GM12891 (cell line): ENCODE measurements at places on chromosomes 12 and 14.

- DNase-seq, result no peak
These were observed 22.7 kb downstream of the YY1 start for GRCh38 chr14:100261621-100262020.

DNA sequence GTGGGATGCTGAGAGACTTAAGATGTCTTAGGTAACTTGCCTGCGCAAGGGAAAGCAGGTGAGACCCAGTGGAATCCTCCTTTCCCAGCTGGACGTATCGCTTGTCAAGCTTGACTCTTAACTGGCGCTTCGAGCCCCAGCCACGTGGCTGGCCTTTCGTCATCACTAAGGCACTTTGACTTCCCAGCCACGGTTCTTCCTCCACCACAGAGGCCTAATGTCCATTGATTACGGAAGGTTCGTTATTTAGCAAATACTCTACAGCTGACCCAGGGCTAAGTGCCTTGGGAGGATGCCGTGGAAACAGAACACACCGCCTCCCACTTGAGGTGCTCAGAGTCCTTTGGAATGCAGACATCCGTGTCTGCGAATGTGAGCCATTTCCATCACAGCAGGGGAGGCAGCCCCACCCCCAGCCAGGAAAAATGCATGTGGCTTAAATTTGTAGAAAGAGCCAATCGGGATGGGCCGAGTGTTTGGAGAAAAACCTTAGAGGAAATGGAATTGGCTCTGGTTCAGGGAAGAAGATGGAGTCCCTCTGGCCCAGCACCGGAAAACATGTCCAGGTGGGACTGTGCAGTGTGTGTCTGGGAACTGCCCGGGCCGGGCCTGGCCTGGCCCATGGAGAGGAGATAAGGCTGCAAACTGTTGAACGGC lies 115.7 kb downstream of the PLXNC1 start:
- DNase-seq, result no peak

- peak; percentile 19 for DNase-seq
These were observed 70.2 kb upstream of the TCL1A start for GRCh38 chr14:95784137-95784536.

GRCh38 chr14:36988989-36989388 lies 183.4 kb downstream of the SLC25A21 start:
- DNase-seq, result no peak

- no peak for DNase-seq
These were observed 98.8 kb downstream of the EXOC5 start for GRCh38 chr14:57169901-57170300.

- DNase-seq, result no peak
These were observed 577.0 kb upstream of the TBX3 start for GRCh38 chr12:115260762-115261675.

DNA sequence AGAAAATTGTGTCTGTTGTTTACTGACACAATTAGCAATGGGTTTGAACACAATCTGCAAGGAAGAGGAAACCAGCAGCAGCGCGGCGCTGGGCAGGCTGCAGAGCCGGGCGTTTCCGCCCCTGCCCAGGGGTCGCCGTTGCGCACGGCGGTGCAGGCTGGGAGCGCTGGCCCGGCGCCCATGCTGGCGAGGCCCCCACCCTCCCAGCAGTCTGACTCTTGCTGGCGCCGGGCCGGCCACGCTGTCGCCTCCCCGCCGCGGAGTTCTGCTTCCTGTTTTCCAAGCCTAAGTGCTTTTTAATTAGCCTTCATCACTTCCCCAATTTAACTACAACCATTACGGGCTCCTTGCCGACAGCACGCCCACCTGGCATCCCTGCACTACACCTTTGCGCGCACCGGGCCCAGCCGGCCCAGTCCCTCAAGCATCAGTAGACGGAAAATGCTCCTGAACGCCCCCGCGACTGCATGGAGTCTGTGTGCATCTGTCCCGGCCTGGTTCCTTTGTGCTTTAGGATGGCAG lies 212.1 kb downstream of the GXYLT1 start:
- peak; percentile 18 for DNase-seq

- DNase-seq, result peak; percentile 43
These were observed 505 bp upstream of the HEBP1 start for GRCh38 chr12:13000616-13000924.

DNA sequence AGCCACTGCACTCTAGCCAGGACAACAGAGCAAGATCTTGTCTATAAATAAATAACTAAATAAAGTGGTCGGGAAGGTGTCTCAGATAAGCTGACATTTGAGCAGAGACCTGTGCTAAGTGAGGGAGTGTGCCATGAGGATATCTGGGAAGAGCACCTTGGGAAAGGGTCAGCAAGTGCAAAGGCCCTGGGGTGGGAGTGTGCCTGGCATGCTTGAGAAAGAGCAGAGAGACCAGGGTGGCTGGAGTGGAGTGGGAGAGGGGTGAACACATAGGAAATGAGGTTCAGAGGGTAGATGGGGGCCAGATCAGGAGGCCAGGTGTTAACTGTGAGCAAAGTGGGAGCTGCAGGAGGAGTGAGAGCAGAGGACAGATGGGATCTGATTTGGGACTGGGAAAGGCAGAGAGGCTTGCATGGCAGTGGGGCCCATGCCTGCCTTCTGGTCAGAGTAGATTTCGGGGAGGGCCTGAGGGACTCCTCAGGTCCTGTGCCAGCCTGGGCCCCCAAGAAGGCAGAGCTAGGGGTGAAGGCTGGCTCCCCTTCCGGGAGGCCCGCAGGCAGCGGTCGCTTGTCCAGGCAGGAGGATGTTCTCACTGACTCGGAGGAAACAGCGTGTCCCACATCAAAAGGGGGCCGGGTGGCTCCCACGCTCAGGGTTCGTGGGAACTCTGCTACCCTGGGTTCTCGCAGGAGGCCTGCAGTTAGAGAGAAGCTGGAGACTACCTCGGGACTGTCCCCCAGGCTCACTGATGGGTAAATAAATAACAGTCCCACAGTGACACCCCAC lies 32.6 kb downstream of the DTX1 start:
- DNase-seq, result peak; percentile 51

DNA sequence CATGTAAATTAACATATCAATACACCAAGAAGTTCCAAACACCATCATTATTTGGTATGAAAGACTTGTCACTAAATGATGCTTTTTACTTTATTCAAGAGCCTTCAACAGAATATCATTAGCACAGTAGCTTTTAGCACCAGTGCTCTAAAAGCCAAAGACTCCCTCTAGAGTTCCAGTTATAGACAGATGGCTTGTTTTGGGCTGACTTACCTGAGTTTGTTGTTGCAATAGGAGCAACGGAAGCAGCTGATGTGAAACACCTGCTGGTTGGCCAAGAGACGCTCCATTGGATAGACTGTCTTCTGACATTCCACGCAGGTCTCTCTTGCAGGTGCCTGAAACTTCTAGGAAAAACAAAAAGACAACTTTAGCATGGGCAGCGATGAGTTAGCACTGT lies 14.5 kb upstream of the CERS5 start:
- DNase-seq, result no peak

- DNase-seq, result peak; percentile 22
These were observed 56.5 kb downstream of the GTF2A1 start for GRCh38 chr14:81164167-81164774.

DNA sequence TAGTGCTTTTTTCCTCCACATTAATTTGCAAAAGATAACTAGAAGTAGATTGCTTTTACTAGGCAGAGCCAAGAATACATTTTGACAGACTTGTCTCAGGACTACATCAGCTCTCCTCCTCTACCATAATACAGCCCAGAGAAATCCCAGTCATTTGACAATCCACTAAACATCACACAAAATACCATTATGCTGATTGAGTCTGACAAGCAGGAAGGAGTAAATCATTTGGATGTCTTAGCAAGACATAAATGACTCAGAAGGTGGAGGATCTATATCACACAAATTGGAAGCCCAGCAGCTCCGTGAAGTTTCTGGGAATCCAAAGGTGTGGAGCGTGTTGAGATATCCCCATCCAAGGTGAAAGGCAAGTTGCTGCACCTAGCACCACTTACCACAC lies 75.4 kb upstream of the FKBP4 start:
- no peak for DNase-seq

- DNase-seq, result no peak
These were observed 106.5 kb downstream of the ZC3H14 start for GRCh38 chr14:88669346-88669745.

GRCh38 chr12:114131824-114132223 lies 165.7 kb upstream of the RBM19 start:
- no peak for DNase-seq
